ENCODE measurements at places on chromosomes 6 and 20. TPM values are rescaled to one million over a fixed set of nuclear protein-coding genes. Genes with fewer than 3 reads are reported as not detected.

The RIPOR2 gene
- 104 TPM for total RNA-seq

- DNase-seq, result peak; percentile 78
- H3K27me3 ChIP-seq, result no peaks in the 10 kb centered on the region
- peaks cover 38% of the 10 kb centered on the region for H3K4me1 ChIP-seq
- H3K27ac ChIP-seq, result peak overlapping the region; percentile 98
These were observed 109.0 kb downstream of the HFE start for GRCh38 chr6:26195924-26196845.

The IPCEF1 gene
- total RNA-seq, result 18.8 TPM

The CD40 gene
- 2.2 TPM for total RNA-seq
